Islet precursor cell (in vitro differentiated cells): ENCODE measurements at places on chromosomes 13 and 19.

GRCh38 chr13:53151336-53152056 is 122.9 kb downstream of the OLFM4 start:
- DNase-seq, result peak; percentile 82

GRCh38 chr19:42363614-42364346 is 26.3 kb downstream of the CNFN start:
- no peak for DNase-seq

- no peak for DNase-seq
Observed at GRCh38 chr13:42990291-42991232, 1.5 kb downstream of the EPSTI1 start.

DNA sequence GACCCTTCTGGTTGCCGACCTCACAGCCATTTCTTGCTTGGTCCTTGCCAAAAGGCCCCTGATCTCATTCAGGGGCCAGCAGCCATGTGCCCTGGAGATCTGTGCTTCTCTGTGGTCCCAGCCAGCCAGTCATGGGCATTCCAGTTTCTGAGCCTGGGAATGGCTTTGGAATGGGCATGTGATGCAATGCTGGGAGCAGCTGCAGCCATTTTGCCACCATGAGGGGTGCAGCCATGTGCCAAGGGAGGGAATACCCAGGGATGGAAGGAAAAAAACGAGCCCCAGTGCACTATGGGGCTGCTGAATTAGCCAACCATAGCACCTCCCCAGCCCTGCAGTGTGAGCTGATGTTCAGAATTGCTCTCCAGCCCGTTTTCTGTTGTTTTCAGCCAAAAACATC is 26.3 kb downstream of the F2RL3 start:
- DNase-seq, result no peak

DNA sequence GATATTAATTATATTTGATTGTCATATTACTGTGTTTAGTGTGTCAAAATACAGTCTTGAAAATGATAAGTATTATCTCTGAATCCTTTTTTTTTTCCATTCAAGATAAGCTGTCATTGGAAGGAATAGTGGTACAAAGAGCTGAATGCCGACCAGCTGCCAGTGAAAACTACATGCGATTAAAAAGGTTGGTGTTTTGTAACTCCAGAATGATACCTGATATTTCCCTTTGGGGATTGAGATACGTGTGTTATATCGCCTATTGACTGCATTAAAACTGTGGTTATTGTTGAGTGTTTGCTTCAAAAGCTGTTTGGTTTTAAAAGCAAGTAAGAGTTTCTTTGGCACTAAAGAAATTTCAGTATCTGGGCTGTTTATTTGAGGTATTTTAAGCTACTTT is 6.5 kb upstream of the KCTD4 start:
- no peak for DNase-seq
